ENCODE measurements at places on chromosomes 12 and 14.
A peak's percentile ranks its signal among the peaks of the same experiment; 100 is the strongest.

DNA sequence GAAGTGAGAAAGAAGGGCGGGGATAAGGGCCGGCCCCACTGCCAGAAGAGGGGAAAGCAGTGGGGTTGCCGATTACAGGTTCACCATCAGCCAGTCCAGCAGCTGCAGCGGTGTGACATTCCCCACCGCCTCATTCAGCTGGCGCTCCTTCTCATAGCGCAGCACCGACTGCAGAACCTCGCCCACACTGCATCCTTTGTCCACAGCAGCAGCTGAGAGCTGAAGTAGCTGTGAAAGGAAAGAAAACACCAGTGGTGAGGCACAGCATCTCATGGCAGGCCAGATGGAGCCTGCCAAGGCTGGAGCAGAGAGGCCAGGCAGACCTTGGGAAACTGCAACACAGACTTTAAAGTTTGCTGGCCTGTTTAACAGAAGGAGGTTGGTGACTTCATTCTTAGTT, 33.2 kb downstream of the AKAP3 start:
- ATAC-seq: no peak

DNA sequence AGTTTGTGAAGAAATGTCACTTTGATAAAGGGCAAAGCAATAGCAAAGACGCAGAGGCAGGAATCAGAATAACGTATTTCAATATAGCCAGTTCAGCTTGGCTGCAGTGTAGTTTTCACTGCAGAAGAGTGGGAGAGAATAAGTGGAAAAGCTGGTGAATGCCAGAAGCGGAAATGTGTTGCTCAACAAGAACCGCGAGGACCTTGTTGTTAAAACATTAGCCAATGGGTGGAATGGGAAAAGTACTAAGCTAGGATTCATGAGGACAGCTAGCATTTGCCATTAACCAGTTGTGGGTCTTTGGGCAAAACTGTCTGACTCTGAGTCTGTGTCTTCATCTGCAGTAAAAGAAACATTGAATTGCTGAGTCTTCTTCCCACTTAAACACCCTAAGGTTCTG, 292.9 kb upstream of the GRIP1 start:
- ATAC-seq: no peak

DNA sequence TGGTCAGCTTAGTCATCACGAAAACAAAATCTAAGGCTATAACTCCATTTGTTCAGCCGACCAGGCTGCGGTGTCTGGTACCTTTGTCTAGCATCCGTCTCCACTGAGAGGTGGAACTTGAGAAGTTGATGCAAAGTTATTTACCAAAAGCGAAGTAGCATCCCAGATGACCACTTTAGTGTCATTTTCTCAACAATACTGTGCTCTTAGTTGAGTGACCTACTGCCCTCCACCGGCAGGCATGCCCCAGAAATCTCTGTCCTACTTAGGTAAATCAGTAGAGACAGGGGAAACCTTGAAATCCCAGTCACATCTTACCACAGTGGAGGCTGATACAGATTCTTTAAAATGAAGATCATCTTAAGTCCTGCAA, 1.3 kb upstream of the ST8SIA1 start:
- peak; percentile 57 for ATAC-seq

DNA sequence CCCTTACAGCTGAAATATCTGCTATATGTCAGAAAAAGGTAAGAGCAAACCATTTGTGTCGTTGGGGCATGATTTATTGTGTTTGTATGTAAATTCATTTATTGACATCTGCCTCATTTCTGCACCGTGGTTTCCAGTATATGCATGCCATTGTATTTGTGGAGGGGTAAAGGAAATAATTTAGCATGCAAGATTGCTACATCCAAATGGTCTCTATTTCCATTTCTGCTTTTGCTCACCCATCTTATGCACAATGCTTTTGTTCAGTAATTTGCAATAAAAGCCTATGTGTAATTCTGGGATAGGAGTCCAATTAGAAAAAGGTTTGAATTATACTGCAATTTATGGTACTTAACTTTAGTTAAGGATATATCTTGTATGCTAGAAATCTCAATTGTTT, 101.8 kb downstream of the UNC79 start:
- ATAC-seq: no peak

GRCh38 chr12:86774841-86775388, 518.7 kb upstream of the MGAT4C start:
- no peak for ATAC-seq

DNA sequence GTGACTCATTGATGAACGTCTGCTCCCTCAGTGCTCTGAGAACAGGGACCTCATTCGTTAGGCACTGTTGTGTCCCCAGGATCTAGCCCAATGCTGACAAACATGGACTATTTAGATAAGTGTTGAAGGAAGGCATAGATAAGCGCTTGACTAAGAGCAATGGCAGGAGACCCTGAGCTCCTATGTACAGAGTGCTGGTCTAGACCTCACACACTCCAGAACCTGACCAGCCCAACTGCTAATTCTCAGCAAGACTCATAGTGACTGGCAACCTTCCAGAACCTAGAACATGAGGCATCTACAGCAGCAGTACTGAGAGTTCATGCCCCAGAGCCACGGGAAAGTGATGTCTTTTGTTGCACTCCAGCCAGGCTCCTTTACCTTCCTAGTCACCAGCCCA, 69.2 kb downstream of the CRACR2A start:
- ATAC-seq: no peak

DNA sequence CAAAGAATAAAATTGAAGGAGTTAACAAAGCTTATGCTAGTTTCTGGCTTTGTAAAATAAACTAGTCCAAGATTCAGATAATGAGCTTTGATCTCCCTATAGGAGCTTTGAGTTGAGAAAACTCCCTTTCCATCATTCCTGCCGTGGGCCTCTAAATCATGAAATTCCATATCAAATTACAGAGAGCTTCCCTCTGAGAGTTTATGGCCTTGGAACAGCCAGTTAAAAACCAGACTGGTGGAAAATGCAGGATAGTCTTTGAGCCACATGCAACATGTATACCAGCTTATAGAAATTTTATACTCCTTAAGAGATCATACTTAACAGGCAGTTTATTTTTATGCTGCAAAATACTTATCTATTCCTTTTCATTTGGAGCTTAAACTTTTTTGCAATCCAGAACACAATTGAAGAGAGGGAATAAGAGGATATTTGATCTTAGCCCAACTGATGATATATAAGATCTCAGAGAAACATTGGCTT, 175.8 kb upstream of the ATP2B1 start:
- ATAC-seq: no peak

DNA sequence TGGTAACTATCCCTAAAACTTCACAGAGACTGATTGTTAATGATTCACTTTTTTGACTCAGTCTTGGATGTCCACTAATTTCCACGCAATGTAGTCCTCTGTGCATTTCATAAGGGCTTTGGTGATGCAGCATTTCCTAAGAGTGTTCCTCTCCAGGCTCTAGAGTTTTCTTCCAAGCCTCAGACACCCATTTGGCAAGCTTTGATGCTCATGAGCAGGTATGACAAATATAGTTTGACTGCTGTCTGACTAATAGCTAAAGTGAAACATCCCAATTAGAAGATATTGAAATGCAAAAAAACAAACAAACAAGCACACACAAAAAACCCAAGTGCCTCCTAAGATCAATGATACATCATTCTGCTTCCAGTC, 1.5 kb upstream of the VAMP1 start:
- ATAC-seq: no peak

DNA sequence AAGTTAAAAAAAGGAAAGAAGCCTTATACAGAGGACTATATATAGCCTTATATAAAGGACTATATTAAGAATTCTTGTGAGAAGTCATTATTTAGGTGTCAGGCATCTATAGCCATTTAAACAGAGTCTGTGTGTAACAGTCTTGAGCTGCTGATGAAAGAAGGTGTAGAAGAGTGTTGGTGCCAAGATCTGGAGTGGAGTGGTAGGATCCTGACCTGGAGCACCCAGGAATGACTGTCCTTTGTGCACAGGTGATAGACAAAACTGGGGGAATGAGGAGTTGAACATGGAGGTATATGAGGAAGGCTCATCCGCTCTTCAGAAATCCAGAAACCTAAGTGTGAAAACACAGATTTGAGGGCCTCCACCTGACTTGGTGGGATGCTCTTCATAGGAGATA, 747.3 kb downstream of the NRXN3 start:
- no peak for ATAC-seq

- no peak for ATAC-seq
Observed at GRCh38 chr14:95964901-95965300, 74.3 kb upstream of the C14orf132 start.

DNA sequence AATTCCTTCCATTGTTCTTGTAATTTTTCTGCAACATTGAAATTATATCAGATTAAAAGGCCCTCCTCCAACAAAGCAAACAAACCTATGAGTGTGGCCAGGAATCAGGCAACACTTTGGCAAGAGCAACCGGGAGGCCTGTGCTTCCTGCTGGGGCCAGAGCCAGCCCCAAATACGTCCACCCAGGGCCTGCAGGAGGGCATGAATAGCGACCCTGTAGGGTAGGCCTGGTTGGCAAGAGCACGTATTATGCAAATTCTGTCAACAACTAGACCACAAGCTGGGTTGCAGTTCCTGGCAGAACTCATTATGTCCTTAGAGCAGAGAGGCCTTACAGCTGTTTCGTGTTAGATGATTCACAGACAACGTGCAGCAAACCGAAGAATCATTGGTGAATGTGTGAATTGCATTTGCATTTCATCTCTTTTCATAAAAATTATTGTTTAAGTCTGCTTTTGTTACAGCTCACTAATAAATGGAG, 26.9 kb upstream of the LGALS3 start:
- peak; percentile 95 for ATAC-seq

- ATAC-seq: peak; percentile 10
Observed at GRCh38 chr14:22847661-22848341, 11.4 kb downstream of the MMP14 start.
